Uterus (tissue), 4 donors: ENCODE measurements at places on chromosomes 3 and 15.

- no peak for DNase-seq
These were observed 9.9 kb downstream of the MB21D2 start for GRCh38 chr3:192907784-192908183.

DNA sequence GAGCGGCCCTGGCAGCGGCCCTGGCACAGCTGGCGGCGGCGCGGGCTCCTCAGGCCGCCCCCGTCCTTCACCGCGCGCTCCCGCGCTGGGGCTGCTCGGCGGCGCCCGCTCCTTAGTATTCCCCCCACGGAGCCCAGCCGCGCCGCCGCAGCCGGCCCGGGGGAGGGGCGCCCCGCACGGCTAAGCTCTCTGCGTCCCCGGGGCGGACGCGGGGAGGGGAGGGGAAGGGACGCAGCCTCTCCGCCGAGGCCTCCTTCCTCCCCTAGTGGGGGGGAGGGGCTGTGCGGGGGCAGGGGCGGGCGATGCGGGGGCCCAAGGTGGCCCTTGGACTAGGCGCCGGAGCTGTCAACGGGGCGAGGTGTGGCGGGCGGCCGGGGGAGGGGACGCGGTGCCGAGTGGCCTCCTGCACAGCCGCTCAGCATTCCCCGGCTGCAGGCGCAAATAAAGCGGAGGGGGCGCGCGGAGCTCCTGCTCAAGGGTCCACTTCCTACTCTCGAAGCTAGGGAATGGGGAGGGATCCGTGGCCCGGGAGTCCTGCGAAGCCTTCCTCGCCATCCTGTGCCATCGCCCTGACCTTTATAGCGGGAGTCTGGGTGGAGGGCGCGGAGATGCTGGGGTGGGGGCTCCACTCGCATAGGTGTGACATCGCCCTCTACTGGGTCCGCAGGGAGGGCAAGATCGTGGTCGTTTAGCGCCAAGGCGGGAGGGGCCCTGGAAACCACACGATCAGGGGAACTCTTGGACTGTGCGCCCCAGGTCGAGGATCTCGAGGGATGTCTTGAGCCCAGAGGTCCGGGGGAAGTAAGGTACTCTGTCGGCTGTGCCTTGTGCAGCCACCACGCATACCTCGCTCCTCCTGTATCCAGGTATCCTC is 22.2 kb downstream of the EPHB3 start:
- DNase-seq: no peak

GRCh38 chr3:38039899-38040261 is 872 bp downstream of the DLEC1 start:
- DNase-seq: peak; percentile 48

DNA sequence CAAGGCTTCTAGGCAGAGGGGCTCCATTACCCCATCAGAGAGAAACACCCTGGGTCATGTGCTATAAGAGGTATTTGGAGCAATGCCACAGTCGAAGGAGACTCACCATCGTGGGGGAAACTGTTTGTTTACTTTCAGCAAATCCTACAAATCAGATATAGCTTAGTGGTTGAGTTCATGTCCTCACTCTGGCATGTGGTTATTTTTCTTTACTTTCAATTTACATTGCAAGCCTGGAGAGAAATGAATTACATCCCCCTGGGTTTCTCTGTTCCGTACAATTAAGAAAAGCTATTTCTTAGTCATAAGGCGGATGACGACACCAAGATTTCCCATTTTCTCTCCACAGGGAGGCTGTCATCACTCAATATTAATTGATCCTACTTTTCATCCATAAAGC is 36.9 kb downstream of the RFTN1 start:
- no peak for DNase-seq

DNA sequence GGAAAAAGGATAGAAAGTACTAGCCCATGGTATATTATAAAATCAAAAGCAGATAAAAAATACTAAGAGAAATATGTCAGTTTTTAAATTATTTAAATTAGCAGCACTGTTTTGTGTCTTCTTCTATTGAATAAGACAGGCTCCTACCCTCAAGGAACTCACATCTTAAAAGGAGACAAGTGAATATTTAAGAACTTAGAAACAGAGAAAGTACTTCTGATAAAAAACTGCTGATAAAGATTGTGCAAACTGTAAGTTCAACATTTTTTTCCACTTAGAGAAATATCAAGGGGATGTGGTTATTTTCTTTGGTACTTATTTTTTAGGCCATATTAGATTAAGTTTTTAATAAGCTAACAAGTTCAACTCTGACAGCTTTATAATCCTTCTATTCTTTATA is 3.0 kb upstream of the ANKRD28 start:
- DNase-seq: no peak

- no peak for DNase-seq
These were observed 86.3 kb downstream of the FAM81A start for GRCh38 chr15:59524331-59524731.

DNA sequence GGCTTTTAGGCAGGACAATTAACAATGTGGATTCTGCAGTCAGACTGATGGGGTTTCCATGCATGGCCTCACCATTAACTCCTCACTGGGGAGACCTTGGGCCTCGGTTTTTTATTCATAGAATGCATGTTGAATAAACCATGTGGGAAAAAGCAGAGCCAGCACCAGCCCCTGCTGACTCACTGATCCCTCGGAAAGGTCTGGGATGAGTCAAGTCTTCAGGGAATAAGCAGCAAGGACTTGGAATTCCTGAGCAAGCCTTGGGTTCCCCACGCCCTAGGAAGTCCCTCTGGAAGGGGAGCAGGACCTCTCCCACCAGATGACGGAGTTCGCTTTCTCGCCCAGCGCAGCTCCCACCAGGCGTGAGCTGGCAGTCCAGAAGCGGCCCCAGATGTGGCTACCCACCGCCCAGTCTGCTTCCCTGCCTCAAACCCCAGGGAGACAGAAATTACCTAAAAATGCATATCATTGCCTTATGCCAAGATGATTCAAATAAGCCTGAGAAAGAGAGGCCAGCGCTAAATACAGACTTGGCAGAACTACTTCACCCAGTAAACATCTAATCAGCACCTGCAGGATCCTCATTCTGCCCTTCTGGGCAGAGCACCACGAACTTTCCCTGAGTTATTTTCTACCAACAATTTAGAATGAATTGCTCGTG is 45.4 kb downstream of the BTD start:
- peak; percentile 67 for DNase-seq

GRCh38 chr15:90664650-90665287 is 52.4 kb upstream of the BLM start:
- peak; percentile 39 for DNase-seq

DNA sequence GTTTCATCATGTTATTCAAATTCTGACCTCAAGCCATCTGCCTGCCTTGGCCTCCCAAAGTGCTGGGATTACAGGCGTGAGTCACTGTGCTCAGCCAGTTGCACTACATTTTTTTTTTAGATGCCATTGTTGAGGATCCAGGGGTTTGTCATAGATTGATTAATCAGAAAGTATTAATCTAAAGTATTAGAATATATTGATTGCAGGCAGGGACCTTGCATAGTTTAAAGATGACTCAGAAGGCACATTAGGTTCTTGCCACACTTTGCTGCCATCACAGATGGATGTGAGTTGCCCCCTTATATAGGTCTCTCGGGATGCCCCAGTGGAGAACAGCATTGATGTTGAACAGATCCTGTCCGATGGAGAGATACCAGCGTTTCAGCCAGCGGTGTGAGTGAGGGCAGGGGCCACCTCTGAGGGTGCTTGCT is 41.1 kb downstream of the IGF1R start:
- no peak for DNase-seq

- DNase-seq: no peak
These were observed 7.1 kb downstream of the OR5K2 start for GRCh38 chr3:98504539-98504938.

DNA sequence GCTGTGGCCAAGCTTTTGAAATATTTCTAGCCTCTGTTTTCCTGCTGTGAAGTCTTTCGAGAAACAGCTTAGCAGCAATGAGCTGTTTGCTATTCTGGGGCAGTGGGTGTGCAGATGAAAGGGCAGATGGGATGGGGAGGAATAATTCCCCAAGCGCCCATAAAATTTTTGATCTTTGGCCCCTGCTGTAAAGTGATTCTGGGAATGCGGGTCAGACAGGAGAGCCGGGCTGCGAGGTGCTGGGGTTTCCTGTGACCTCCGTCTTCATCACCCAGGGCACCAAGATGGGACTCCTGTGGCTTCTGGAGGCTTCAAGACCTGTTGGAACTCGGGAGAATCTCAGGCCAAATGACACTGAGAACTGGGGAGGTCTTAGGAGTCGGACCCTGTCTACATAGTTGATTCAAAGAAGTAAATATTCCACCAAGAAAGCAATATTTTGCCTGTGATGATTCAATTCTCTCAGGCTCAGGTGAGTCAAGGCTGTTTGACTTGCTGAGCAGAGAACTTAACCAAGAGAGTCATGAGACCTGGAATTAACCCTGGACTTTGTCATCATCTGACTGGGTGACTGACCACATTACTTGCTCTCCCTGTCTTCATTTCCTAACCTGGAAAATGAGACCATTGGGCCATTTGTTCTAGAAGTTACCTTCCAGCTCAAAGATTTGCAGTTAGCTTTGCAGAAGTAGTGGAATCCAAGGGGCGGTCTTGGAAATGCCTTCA is 86.4 kb downstream of the POLR2M start:
- DNase-seq: no peak

- no peak for DNase-seq
These were observed 1.5 kb downstream of the ABHD5 start for GRCh38 chr3:43692085-43692855.

DNA sequence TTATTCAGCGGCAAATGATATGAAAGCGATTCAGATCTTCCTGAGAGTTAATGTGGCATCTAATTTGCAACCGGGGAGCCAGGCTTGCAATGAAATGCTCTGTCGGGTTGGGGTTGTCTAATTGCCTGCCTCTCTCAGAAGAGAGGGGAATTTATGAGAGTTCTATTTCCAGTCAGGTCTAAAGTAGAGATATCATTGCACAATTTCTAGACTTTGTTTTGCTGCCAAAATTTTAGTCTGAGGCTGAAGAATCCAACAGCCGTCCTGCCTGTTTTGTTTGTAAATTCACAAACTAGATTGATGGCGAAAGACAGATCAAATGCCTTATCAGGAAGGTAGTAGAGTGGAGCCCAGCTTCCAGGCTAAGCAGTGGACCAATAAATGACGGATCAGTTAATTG is 610 bp downstream of the LIPC start:
- no peak for DNase-seq

- no peak for DNase-seq
These were observed 122.8 kb downstream of the EEFSEC start for GRCh38 chr3:128276146-128276435.

DNA sequence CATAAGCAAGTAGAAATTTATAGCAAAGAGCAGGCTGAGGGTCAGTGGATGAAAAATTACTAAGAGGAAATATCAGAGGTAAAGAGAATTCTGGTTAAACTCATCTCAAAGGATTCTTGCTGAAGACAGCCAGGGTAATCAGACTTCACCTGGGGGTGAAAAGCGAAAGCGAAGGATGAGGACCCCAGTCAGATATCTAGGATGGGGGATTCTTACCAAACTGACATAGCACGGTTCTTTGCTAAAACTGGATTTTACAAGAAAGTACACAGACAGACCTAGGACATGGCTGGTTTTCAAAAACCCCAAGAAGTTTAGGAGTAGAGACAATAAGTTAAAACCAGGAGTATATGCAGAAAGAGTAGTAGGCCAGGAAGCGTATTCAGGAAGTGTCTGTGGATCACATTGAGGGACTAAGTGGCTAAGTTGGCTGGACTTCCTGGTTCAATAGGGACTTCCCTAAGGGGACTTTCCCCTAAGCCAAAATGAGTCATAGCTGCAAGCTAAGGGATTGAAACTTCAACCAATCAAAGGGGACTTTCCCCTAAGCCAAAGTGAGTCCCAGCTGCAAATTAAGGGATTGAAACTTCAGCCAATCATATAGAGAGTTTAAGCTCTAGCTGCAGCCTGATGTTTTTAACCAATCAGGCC is 2.4 kb upstream of the CFAP91 start:
- no peak for DNase-seq

GRCh38 chr15:70558406-70559264 is 204.7 kb downstream of the UACA start:
- no peak for DNase-seq

DNA sequence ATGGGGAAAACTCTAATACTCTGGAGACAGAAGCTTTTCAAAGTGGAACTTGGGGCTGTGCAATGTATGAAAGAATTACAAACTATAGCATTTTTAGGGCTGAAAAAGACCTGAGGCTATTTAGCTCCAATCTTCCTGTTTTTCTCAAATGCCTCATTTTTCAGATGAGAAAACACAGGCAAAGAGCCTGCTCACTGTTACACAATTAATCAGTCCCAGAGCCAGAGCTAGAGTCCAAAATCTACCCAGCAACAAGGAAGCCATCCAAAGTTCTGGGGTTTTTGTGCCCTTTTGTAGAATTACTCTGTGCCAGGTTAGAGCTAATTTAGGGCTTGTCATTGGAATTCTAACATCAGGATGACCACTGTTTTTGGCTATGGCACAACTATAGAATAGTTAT is 45.5 kb downstream of the GPR149 start:
- no peak for DNase-seq

DNA sequence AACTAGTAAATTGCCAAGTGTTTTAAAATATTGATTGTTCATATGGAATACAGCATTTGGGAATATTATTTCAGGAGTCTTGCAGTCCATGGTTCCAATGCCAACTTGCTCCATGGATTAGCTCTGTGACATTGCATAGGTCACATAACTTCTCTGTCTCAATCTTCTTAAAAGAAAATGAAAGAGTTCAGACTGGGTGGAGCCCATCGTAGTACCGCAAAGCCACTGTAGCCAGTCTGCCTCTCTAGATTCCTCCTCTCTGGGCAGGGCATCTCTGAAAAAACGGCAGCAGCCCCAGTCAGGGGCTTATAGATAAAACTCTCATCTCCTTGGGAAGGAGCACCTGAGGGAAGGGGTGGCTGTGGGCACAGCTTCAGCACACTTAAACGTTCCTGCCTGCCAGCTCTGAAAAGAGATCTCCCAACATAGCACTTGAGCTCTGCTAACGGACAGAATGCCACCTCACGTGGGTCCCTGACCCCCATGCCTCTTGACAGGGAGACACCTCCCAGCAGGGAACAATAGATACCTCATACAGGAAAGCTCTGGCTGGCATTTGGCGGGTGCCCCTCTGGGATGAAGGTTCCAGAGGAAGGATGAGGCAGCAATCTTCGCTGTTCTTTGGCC is 168.8 kb upstream of the CNTN4 start:
- no peak for DNase-seq

- DNase-seq: no peak
These were observed 113.0 kb downstream of the PDE8A start for GRCh38 chr15:85094685-85095084.

DNA sequence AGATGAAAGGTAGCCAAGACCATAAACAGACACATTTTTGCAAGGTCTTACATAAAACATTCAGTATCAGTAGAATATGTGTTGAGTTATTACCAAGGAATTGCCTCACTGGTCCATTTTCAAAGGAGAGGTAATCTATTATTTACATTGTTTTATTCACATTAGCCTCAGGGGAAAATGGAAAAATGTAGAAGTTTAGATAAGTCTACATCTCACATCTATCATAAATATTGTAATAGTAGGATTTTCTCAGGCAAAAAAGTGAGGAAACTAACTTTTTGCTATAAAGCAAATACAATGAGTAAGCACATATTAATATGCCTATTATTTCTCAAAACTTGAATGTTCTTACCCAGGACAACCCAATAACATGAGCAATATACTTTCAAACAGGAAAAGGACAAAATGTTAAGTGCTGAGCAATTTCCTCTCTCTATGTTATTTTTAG is 184.6 kb upstream of the AGTR1 start:
- DNase-seq: no peak
